Liver (tissue), 10 donors: ENCODE measurements at places on chromosomes 1 and 21. TPM values are rescaled to one million over a fixed set of nuclear protein-coding genes. Genes with fewer than 3 reads are reported as not detected.

DNA sequence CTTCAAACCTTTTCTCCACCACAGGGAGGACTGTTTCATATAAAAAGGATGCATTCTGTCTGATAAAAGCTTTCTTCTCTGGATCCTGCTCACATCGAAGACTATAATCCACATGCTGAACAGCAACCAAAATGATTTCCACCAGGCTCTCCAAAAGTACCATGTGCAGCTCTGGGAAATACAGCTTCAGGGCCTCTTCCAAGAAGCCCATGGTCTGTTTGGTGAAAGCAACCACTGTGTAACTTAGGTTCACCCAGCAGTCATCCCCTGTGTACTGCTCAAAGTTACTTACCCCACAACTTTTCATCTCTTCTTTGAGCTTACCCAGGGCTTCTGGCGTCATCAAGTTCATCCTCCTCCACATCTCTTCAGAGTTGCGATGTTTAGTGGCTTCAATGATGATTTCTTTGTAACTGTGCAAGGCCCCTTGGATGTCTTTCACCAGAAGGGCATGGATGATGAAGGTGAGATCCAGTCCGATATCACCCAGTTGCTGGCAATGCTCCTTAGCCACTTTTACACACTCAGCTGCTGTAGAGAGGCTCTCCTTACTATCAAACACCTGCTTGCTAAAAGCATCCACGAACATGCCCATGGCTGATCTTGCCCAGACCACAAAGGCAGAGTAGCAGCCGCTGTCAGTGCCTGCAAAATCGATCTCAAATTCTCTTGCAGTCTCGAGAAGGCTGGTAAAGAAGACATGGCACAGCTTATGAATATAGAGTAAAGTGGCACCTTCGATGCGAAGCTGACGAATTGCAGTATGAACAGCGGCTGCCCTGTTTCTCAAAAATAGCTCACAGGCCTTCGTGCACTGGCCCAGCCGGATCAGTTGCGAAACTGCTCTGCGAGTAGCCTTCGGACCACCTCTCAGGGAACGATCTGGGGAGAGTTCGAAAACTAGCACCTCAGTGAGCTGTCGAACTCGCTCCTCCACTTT, 1.7 kb downstream of the EXOC8 start:
- no peak for DNase-seq

- DNase-seq = peak; percentile 97
These were observed at the start of gene DNAJC28 for GRCh38 chr21:33491373-33492102. Gene DNAJC28, minus strand, starts transcription at chr21:33491716. Its CDS starts 2,323 bp downstream, at chr21:33489393.

DNA sequence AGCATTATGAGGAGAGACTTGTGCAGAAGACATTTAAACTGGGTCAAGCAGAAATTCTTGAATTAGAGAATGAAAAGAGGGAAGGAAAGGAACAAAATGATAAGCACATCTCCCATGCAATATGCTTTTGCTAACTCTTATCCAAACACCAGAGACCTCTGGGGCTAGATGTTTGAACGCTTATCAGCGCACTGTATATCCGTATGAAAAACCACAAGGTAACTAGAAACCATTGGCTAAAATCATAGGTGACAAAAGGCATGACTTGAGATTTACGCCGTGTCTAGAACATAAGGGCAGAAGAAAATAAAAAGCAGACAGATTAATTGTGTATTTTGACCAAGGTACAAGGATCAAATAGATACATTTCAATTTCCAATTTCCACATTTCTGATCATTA, 38.0 kb upstream of the TIAM1 start:
- DNase-seq = no peak

The RPE65 gene
- total RNA-seq = not detected

DNA sequence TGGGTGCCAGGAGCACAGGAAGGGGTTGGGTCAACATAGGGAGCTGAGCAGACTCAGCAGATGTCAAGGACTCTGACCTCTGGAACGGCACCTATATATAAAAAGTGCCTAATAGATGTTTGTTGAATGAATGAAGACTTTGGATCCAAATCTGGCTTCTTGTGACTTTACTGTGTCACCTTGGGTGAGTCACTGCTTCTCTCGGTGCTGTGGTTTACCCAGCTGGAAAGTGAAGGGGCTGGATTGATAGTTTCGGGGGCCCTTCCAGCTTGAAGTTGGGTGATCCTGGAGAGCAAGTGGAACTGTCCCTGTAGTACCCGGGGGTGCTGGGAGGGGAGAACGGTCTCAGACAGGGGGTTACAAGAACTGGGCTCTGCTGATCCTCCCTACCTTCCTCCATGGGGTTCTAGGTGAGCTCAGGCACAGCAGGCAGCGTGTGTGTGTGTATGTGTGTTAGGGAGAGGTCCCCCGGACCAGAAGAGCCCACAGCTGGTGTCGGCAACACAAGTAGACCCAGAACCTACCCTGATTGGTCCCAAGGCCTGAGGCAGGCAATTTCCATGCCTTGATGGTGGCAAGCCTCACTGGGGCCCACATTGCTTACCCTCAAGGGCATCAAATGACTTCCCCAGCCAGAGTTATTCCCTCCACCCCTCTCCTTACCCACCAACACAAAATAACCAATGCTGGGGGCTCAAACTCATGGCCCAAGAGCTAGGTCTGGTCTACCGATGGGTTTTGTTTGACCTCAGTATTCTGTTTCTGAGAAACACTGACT, 5.5 kb upstream of the PADI1 start:
- DNase-seq = no peak
